Stimulated activated CD8-positive, alpha-beta memory T cell treated with anti-CD3 and anti-CD28 coated beads, Interleukin-7, amount 100 ng/mL, for 1 hour (primary cell): ENCODE measurements at places on chromosomes 1 and 21.

- no peak for DNase-seq
Observed at GRCh38 chr1:228178737-228179684, 13.4 kb downstream of the IBA57 start.

GRCh38 chr1:189874715-189875435, 602.8 kb downstream of the BRINP3 start:
- DNase-seq = no peak

GRCh38 chr1:1141244-1141910, 25.5 kb upstream of the C1orf159 start:
- DNase-seq = no peak

DNA sequence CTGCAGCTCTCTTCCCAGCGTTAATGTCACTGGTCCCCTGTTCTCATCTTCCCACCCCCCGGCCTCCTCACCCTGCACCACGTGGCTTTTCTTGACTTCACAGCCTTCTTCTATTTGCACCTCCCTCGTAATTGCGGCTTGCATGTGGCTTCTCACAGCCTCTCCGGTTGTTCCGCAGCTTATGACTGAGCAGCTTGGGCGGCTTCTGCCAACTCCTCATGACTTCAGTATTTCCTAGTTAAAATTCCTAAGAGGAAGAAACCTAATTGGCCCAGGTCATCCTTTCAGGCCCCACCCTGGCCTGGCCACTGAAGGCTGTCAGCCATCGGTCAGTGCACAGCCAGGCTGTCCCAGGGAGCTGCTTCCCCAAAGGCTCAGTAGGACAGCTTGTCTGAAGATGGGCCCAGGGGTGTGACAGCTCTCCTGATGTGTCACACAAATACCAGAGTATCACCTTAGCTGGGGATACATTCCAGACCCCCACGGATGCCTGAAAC, 8.6 kb upstream of the RERE start:
- DNase-seq = no peak

DNA sequence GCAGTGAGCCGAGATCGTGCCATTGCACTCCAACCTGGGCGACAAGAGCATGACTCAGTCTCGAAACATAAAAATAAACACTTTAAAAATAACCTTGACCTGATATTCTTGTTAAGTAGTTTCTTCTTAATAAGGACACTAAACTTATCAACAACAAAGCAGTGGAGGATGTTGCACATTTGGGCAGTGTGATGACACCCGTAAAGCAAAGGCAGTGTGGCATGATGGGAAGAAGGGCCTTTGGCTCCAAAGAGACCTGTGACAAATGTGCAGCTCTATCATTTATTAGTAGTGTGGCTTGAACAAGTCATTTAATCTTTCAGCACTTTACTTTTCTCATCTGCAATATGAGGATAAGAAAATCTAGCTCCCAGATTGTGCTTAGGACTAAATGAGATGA, 348.0 kb upstream of the PLD5 start:
- DNase-seq = no peak

GRCh38 chr21:27715131-27715530, 748.2 kb upstream of the ADAMTS5 start:
- DNase-seq = no peak

GRCh38 chr1:28926629-28927265, 12.4 kb downstream of the EPB41 start:
- no peak for DNase-seq

DNA sequence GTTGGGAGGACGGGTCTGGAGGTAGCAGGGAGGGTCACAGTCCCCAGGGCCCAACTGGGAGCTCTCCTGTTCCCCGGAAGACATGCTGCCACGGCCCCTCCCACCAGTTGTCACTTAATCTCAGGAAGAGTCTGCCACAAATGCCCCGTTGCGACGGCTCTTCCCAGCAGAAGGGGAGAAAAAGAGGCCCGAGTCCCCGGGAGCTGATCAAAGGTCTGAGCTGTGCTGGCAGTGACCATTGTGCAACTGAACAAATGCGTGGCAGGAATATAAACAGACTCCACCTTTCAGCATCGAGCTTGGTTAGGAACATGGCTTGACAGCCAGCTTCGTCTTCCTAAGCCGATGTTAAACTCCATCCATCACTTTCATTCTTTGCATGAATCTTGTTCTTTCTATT, 27.8 kb upstream of the ZBTB21 start:
- DNase-seq = no peak

DNA sequence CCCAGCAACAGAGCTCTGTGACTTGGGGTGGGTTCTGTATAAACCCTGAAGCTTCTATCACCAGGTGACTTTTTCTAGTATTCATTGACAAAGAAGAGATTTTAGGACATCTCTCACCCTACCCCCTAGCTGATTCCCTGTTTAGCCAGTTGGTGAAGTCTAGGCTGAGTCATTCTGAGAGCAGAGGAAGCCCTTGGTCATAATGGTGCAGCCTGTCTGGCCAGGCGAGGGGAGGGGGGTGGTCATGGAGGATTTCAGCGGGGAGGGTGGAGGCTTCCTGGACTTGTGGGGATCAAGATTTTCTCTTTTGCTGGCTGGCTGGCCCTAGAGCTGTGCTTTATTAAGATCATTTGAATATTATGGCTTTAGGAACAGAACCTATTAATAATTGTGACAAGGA, 262.6 kb downstream of the CAMTA1 start:
- DNase-seq = no peak

- DNase-seq = no peak
Observed at GRCh38 chr1:61865646-61866220, 123.5 kb downstream of the PATJ start.

GRCh38 chr1:213761845-213762407, 225.8 kb upstream of the PROX1 start:
- DNase-seq = peak; percentile 1

DNA sequence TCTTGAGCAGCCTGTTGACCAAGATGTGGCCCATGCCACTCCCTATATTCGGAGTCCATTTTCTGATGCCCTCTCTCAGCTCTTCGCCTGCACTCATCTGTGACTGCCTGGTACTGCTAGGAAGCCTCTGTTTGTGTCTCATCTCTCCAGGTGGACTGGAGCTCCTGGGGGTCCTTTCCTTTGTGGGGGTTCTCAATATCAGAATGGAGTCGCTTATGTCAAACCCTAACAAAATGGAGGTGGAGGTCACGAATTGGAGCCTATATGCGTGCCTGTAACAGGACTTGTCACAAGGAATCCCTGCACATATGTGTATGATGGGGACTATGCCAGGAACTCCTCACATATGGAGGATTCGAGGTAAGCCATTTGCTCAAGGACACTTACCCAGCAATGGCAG, 46.7 kb upstream of the ATP5PO start:
- DNase-seq = no peak

GRCh38 chr1:244406337-244406736, 45.4 kb downstream of the ADSS2 start:
- no peak for DNase-seq

DNA sequence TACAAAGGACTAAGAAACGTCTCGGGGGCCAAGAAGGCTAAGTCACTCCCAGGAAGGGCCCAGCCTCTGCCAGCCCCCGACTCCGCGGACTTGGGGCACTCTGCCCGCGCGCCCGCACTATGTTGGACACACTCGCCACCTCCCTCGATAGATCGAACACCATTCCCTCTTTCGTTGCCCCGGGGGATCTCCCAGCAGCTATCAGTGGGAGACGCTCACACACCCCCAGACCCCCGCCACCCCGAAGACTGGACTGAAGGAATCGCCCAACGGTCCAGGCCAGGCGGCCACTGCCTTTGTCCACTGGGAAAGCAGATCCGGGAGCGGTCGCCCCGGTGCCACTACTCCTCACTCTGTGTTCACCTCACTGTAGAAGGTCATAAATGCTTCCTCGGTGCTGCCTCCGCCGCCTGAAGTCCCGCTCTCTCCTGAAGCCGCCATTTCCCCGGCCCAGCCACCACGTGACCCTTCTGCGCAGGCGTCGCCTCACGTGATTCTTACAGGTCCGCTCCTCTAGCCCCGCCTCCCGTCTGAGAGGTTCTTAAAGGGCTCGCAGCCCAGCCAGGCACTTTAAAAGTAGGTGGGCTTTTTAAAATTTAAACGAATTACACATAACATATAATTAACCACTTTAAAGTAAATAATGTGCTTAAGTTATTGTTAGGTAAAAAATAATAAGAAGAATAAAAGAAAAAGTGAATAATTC, at the start of gene DNAJC8:
Gene DNAJC8 (minus strand): TSS at position 472 of the 706 bp plus-strand sequence. CDS start 31 bp downstream, at position 441.
- peak; percentile 93 for DNase-seq
